ENCODE measurements at places on chromosomes 1 and 21.

GRCh38 chr21:46385846-46386733, 62.1 kb downstream of the PCNT start:
- DNase-seq = no peak

- DNase-seq = peak; percentile 82
Observed at GRCh38 chr1:155086128-155086741, 7.6 kb downstream of the EFNA3 start.

DNA sequence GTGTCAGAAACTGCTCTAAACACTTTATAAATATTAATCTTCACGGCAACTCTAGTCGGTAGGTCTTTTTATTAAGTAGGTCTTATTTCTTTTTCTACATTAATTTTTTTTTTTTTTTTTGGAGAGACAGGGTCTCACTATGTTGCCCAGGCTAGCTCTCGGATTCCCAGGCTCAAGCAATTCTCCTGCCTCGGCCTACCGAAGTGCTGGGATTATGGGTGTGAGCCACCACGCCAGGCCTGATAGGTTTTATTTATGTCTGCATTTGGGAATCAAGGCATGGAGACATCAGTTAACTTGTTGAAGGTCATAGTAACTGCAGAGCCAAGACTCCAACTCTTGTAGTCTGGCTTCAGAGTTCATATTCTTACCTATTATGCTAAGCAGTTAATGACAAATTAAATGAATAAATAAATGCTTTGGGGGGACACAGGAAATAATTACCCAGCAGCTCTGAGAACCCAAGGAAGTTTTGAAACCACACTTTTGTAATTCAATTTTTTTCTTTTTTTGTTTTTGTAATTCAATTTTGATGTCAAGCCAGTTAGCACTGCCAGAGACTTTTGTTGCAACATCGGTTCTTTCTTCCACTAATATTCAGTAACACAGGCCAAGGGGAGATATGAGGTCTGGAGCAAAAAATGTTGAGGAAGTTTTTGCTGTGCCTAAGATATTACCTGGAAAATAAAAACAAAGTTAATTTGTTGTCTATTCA, 9.4 kb upstream of the UAP1 start:
- DNase-seq = no peak

DNA sequence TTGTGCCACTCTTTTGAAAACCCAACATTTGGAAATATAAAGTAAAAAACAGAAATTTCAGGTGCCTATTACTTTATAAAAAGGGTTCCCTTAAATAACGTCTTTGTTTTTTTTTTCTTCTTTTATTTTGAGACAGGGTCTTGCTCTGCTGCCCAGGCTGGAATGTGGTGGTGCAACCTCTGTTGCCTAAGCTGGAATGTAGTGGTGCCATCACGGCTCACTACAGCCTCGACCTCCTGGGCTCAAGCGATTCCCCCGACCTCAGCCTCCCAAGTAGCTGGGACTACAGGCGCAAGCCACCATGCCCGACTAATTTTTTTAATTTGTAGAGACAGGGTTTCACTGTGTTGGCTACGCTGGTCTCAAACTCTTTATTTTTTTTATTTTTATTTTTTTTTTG, 110.2 kb upstream of the HNRNPU start:
- DNase-seq = no peak

DNA sequence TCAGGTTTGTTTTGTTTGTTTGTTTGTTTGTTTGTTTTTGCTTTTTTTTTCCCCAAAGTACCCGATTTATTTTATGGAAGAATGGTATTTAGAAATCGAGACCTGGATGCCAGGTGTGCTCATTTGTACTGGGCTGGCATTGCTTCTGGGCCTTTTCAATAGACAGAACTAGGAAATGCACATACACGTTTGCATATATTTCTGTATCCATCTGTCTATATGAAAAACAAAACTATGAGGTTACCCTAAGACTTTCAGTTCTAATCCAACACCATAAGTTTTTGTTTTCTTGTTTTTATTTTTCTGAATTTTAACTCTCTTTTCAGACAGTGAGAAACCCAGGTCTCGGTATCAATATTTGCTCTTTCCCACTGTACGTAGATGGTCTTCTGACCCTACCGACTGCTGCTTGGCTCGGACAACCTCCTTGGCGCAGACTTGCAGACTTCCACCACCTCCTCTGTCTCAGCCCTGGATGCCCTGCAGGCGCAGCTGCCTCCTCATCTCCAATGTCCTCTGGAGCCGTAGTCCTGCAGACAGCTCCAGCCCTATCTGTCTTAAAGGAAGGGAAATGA, 171.7 kb downstream of the NEK7 start:
- no peak for DNase-seq

GRCh38 chr1:226609836-226610455, 61.4 kb downstream of the STUM start:
- no peak for DNase-seq

DNA sequence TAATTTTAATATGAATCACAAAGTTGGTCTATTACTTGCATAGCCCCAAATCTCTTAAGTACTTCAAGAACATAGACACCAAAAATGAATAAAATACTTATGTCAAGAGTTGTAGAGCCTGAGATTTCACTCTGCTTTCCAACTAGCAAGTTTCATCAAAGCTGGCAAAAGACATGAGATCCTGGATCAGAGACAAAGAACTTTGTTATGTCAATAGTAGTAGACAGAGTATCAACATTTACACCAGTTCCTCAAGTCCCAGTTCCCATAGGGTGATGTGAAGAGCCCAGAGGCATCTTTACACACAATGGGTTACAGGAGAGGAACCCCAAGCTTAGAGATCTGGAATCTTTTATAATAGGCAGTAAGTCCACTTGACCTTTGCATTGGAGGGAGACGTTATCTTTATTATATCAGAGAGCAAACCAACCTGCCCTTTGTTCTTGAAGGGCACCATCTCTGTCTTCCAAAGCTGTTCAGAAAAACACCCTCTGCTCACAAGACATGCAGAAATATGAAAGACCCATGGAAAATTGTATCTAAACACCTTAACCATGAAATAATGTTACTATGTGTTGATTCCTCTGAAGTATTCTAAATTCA, 174.4 kb upstream of the GALNT2 start:
- no peak for DNase-seq

DNA sequence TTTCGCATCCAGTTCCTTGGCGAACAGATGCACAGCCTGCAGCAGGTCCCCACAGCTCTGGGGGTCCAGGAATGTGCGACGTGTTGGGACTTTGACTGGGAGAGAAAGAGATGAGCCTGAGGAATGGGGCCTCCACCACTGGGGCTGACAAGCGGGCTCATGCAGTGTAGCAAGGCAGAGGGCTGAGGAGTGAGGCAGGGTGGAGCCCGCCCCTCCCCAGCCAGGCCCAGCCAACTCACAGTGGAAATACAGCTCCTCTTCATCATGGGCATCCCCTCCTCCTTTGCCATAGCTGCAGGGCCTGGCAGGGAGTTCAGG, 30.7 kb downstream of the CDCA8 start:
- DNase-seq = no peak

GRCh38 chr1:65756616-65757015, 36.1 kb upstream of the PDE4B start:
- DNase-seq = no peak

DNA sequence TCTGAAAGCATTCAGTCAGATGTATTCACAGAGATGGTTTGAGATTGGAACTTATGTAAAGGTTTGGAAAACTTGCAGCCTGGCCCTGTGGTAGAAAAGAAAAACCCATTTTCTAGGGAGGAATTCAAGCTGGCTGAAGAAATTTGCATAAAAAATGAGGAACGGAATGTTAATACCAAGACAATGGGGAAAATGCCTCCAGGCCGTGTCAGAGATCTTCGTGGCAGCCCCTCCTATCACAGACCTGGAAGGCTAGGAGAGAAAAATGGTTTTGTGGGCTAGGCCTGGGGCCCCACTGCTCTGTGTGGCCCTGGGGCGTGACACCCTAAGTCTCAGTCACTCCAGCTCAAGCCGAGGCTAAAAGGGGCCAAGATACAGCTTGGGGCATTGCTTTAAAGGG, 26.7 kb downstream of the NME7 start:
- DNase-seq = no peak

DNA sequence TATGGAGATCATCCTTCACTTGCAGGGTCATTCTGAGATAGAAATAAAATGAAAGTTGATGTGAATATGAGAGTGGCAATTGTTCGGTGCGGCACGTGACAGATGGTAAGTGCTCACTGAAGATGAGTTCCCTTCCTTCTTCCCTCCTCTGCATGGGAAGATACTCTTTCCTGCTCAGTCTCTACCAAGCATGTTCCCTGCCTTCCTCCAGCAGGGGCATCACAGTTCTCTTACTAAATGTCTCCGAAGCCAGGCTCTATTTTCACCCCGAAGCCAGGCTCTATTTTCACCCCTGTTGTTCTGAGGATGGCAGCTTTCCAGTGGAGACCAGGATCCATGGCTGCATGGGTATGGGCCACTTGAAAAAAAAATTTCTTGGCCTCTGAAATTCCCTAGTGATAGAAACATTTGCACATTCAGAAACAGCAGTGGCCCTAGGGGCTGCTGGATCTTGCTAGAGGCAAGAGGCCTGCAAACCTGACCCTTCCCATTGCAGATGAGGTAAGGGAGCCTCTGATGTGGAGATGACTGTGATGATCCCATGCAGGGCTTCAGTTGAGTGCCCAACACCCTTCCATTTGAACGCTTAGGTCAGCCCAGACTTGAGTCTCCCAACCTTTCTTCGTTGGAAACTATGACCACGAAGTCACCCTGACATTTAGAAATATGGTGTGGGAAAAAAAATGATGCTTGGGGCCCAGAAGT, 123.7 kb upstream of the HMGB4 start:
- no peak for DNase-seq

DNA sequence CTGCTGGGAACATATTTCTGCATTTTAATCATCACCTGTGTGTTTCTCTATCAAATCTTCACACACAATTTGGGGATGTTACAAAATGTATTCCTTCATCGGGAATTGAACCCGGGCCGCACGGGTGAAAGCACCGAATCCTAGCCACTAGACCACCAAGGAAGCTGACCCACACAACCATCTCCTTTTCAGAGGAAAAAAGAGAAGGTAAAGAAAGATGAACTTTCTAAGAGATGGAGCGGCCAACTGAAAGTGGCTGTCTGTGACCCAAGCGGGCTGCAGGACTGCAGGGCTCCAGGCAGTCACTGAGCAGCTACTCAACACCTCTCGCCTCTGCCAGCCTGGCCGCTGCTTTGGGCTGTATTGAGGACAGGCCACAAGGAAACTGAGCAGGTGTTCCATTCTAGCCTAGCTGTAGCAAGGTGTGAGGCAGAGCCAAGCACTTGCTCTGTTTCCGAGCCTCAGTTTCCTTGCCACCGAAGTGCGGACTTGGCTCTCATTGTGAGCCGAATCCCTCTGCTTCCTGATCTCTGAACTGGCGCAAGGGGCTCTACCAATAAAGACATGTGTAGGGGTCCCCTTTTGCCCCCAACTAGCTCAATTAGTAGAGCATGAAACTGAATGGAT, 156.9 kb upstream of the NBPF11 start:
- DNase-seq = no peak

DNA sequence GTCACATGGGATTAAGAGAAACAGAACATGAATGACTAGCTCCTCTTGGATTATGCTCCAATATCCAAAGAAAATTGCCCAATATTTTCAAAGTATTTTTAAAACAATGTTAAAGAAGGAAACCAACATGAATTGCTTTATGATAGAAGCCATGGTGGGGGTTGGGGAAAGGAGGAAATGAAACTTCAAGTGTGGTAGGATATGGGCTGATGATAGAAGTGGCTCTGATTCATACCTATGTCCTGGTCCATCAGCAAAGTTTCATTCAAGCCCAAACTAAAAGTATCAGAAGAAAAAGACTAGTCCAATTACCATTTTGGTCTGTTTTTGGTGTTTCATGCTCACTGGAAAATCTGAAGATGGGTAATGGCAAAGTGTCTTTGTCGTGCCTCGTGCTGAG, 104.2 kb upstream of the PROX1 start:
- DNase-seq = peak; percentile 6

All from GM12865 (cell line).